Stimulated activated CD4-positive, alpha-beta T cell treated with anti-CD3 and anti-CD28 coated beads, Interleukin-4, amount 100 ng/mL, for 48 hours (primary cell): ENCODE measurements at places on chromosomes 16 and 17.
A peak's percentile ranks its signal among the peaks of the same experiment; 100 is the strongest.

DNA sequence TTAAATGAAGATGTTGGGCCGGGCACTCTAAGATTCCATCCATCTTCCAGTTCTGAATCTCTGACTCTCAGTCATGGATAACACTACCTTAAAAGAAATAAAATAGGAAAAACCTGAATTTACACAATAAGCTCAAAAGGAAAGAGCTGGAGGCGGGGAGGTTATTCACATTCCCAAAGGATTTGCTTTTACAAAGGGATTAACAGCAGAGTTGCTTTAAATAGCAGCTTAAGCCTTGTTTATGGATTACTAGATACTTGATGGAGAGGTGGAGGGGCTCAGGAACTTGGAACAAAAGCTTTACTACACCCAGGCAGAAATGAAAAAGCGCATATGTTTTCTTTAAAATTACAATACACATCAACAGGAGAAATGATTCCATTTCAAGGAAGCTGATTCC lies 84.5 kb downstream of the XYLT1 start:
- DNase-seq: no peak

DNA sequence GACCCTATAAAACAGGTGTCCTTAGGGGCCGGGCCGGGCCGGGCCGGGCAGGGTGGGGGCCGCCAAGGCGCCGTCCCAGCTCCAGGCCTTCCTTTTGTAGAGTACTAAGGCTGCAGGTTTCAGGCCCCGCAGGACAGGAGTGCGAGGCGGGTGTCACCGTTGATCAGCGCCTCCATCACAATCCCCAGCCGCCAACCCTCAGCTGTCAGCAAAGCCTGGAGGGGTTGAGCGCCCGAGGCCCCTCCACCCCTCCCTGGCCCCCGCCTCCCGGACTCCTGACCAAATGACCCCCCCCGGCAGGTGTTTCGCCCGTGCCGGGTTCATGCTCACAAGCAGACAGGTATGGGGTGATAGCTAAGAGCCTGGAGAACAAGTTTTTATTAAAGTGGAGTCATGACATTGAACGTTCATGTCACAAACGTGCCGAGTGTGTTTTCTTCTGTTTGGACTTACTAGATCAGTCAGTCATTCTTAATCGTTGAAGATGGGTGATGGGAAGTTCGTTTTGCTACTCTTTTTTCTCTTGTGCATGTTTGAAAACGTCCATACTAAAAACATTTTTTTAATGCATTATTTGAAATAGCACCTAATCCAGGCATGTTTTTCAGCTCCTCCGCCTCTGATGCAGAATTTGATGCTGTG lies 534 bp downstream of the ARL2BP start:
- DNase-seq: peak; percentile 13

- DNase-seq: no peak
These were observed 36.9 kb downstream of the ZNF207 start for GRCh38 chr17:32386844-32387243.

DNA sequence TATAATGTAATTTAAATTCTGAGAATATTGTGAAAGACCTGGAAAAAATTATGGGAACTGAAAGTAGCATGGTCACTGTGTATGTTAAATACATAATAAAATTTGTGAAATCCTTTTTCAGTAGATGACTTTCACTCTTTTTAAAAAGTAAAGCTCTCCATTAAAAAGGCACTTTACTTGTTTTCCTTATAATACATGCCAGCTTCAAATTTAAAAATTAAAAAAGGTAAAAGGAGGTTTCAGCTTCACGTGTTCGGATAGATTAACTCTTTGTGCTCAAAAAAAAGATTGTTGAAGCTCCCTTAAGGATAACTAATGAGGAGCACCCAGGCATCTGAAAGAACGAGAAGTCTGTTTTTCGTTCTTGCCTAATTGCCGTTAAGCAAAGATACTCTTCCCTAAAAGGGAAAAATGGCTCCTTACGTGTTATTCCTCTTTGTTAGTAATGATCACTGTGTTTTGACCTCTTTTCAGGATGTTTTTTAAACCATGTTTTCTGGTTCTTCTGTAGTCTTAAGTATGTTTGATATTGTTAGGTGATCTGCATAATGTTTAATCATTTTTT lies 87.8 kb downstream of the TUBD1 start:
- DNase-seq: no peak

- no peak for DNase-seq
These were observed 68.7 kb downstream of the CRISPLD2 start for GRCh38 chr16:84888450-84888849.

DNA sequence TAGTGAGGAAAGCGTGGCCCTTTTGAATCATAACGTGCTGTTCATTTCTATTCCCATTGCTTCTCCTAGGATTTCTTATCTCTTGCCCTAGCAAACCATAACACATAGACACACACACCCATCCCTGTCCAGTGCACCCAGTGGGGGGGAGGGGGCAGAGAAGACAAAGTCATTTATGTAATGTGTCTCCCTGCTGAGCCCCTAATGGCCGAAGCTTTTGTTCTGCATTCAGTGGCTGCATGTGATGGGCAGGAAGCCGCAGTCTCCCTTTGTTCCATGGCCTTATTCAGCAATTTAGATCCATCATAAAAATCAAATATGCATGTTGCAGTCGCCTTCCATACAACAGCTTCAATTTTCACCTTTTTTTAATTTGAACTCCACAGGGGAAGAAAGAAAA lies 325.4 kb downstream of the ZFHX3 start:
- DNase-seq: no peak

DNA sequence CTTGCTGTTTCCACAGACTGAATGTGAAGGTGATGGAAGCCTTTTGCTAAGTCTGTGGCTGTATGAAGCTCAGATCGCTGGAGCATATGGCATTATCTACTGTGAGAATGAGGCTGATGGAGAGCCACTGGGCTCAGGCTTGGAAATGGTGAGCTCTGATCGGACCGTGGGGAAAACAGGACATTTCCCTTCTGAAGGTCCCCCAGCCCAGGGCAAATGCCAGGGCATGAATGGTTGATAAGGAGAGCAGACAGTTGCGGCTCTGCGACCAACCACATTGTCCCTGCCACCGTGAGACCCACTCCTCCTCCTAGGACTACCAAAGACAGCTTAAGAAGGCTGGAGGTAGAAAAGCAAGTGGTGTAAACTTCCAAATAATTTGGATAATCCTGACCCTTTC lies 4.7 kb upstream of the CUEDC1 start:
- no peak for DNase-seq

- DNase-seq: no peak
These were observed 12.6 kb downstream of the MAF start for GRCh38 chr16:79587897-79588296.

GRCh38 chr16:11459722-11460121 lies 114.5 kb downstream of the RMI2 start:
- no peak for DNase-seq
